ENCODE measurements at places on chromosomes 1 and 21.

GRCh38 chr1:156062189-156062588 lies 1.2 kb downstream of the RAB25 start:
- no peak for DNase-seq

GRCh38 chr1:68906431-68906830 lies 409.5 kb upstream of the DEPDC1 start:
- no peak for DNase-seq

DNA sequence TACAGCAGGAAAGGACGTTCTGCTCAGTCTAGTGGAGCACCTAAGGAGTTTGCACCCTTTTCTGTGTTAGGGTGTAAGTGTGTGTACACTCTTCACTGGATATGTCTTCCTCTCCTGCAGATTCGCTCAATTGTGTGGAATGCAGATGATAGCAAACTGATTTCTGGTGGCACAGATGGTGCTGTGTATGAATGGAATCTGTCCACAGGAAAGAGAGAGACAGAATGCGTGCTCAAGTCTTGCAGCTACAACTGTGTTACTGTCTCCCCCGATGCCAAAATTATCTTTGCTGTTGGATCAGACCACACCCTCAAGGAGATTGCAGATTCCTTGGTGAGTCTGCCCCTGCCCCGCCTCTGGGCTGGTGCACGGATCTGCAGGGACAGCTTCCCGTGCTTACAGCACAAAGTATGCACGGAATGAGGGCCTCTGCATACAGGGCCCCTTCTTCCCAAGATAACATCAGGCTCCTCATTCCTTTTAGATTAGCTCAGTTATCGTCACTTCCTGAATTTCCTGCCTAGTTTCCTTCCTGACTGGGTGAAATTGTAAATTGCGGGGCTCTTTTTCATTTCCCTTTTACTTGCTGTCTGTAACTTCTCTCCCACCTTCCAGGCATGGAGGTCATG lies 34.6 kb downstream of the CFAP57 start:
- DNase-seq = no peak

DNA sequence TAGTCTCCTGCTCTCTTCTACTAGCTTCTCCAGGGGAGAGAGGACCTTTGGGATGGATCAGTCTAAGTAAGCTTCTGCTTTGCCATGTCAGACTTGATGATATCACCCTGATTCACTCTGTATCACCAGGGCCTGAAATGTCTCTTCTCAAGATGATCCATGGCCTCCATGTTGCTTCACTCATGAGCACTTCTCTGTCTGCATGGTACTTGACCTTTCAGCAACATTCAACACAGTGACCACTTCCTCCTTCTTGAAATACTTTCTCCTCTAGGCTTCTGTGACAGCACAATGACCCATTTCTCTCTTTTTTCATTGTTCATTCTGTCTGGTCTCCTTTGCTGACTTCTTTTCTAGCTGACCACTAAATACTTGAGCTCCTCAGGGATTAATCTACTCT lies 35.3 kb upstream of the NGF start:
- no peak for DNase-seq

DNA sequence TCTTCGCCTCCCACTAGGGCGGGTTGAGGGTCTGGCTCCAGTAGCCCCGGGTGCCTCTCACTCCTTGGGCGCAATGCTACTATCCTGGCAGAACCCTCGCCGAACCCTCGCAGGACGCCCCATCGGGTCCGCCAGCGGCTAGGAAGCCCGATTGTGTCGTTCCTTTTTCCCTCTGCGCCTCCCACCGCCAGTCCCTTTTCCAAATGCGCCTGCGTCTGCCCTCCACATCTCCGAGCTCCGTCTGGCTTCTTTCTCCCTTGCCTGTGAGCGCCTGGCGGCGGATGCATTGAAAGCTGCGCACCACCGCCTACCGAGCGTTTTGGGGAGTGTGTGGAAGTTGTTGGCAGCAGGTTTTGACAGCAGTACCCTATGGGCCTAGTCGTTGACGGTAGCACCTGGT lies 1.0 kb upstream of the DIRAS3 start:
- DNase-seq = no peak

DNA sequence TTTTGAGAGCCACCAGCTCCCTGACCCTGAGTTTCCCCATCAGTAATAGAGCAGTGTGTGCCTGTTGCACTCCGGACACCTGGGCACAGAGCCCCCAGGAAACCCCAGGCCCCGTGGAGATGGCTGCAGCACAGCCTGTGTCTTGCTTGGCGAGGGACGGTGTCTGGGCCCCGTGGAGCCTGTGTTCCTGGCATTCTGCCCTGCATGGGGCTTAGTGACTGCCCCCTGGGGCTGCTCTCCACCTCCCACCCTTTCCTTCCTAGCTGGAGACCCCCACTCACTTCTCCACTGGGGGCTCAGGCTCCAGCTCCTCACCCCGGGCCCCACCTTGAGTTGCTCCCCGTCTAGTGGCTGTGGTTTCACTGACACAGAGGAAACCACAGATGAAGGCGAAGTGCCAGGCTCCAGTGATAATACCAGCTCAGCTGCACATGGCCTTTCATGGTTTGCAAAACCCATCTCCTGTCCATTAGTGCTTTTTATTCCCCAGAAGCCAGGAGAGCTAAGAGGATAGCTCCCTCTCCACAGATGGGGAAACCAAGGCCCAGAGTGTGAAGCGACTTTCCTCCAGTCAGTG lies 39.4 kb downstream of the DMRTB1 start:
- DNase-seq = no peak

- DNase-seq = no peak
Observed at GRCh38 chr1:179509384-179509783, 66.4 kb downstream of the NPHS2 start.

- no peak for DNase-seq
Observed at GRCh38 chr1:98500324-98500723, 161.2 kb upstream of the SNX7 start.

DNA sequence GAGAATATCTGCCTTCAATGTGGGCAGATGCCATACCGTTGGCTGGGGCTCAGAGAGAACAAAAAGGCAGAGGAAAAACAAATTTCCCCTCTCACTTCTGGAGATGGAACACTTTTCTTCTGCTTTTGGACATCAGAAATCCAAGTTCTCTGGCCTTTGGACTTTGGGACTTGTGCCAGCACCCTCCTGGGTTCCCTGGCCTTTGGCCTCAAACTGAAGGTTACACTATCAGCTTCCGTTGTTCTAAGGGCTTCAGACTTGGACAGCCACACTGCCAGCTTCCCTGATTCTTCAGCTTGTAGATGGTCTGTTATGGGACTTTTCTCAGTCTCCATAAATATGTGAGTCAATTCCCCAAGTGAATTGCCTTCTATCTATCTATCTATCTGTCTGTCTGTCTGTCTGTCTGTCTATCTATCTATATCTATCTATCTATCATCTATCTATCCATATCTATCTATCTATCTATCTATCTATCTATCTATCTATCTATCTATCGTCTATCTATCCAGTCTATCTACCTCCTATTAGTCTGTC lies 778.1 kb upstream of the TMPRSS15 start:
- no peak for DNase-seq

DNA sequence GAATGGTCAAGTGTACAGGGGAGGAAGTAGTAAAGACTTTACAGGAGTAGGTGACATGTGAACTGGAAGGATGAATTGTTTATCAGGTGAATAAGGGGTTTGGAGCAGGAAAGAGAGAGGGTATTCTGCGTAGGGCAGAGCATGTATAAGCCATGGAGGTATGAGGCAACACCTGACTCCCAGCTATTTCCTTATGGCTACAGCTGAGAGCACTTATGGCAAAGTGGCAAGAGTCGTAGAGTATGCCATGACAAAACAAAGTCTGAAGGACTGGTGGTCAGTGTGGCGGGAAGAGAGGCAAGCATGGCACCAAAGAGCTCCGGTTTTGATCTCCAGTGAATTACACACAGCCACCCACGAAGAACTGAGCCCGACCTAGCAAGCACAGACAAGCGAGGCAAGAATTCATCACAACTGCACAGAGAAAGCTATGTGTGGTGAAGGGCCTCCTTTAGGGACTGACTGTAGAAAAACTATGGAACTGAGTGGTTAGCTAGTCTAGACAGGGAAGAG lies 9.0 kb upstream of the ELOVL1 start:
- no peak for DNase-seq

- DNase-seq = no peak
Observed at GRCh38 chr1:54764922-54765561, 719 bp upstream of the PARS2 start.

GRCh38 chr1:53551428-53551995 lies 92.3 kb downstream of the DMRTB1 start:
- DNase-seq = no peak

DNA sequence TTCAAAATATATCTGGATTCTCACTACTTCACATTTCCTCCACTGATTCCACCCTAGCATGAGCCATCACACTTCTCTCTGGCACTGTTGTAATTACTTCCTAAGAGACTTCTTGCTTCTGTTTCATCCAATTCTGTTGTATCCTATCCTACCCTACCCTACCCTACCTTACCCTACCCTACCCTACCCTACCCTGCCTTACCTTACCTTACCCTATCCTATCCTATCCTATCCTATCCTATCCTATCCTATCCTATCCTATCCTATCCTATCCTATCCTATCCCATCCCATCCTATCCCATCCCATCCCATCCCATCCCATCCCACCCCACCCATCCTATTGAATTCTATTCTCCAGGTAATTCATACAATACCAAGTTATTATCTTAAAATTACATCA lies 29.7 kb downstream of the KCNA2 start:
- DNase-seq = no peak

DNA sequence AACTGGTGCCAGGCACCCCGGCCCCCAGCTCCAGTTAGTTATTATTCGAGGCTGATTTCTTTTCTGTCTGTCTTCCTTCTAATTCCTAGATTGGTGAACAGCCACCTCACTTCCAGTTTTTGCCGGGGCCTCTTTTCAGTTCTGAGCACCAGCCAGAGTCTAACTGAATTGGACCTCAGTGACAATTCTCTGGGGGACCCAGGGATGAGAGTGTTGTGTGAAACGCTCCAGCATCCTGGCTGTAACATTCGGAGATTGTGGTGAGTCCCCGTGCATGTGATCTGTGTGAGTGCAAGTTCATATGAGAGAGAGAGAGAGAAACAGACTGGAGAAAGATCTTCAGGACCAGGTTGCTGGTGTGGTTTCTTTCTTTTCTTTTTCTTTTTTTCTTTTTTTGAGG lies 13.5 kb downstream of the NLRP3 start:
- no peak for DNase-seq

DNA sequence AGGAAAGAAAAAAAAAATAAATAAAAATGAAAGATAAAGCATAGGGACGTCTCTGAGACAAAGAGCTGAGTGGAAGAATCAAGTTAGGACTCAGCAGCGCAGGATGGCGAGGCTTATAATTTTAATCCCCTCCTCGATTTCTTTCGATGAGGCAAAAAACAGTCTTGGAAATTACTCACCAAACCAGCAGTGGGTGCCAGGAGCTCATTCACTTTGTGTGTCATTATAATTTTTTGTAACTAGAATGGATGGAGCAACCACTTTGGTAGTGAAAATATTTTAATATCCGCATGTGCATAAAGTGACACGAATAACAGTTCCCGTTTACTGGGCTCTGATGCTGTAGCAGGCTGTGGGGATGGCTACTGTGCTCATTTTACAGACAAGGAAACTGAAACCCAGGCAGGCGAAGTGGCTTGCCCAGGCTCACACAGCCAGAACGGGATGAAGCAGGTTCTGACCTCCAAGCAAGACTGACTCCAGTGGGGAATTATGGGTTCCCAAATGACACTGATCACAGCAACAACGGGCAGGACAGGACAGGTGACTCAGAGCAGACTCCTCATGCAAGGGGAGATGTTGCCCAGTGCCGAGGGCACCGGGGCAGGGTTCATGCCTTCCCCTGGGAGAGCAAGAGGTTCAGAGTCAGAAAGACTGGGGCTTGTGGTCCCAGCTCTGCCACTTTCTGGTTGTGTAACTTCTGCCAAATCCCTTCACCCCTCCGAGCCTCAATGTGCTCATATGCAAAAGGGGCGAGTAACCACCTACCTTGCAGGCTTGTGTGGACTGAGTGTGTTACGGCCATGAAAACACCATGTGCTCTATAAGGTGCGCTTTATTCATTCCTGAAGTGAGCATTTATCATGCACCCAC lies 63.6 kb downstream of the RUNX3 start:
- DNase-seq = no peak

DNA sequence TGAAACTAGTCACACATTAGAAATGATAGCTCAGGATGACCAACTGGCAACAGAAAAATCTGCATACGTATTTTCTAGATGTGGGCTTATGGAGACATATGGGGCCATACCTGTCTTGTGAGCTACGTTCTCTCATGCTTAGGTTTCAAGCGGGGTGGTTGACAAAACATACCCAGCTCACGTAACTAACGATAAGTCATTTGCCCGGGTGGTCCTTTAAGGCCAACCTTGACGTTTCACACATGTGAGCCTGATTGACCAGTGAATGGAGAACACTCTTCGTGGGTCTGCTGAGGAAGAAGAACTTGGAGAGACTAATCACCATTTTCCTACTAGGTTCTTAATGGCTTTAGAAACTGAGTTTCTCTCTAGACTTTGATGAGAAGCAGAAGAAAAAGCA lies 13.5 kb upstream of the RCSD1 start:
- DNase-seq = no peak

- DNase-seq = no peak
Observed at GRCh38 chr1:95386371-95386770, 152.4 kb downstream of the RWDD3 start.

GRCh38 chr1:1782399-1783221 lies 4.3 kb upstream of the NADK start:
- DNase-seq = no peak

DNA sequence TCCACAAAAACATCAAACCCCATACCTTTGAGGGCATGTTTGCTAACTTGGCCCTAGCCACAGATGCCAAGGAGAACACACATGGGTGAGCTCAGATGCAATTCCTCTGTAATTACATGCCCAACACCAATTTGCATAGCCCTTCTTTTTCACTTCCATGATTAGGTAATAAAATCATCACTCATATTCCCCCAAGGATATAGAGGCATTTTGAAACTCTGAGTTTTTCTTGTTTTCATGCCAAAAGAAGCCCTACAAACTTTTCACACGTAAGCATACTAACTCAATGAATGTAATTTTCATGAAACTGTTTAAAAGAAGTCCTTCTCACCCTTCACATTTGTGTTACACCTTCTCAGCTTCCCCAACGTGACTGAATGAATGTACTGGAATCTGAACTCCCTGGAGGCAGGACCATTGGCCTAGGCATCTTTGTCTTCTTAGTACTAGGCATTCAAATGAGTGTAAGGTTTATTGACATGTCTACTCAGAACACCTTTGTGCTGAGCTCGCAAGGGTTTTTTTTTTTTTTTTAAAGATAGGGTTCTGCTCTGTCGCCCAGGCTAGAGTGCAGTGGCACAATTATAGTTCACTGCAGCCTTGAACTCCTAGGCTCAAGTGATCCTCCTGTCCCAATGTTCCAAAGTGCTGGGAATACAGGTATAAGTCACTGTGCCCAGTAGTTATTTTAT lies 31.0 kb downstream of the FBXO42 start:
- DNase-seq = no peak

DNA sequence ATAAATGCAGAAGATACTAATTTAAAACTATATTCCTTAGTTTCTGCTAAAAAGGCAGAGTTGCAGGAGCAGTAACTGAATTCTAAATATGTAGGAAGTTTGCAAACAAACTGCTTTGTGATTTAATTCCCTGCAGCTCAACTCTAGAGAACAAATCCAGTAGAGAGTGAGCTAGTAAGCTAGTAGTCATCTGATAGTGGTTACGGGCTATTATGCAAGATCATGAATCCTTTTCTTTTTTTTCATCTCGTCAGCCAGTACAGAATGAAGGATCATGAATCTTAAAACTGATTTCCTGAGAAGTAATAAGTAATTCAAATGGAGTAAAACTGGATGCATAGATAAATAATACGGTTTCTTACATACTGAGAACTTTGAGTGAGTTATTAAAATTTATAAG lies 3.3 kb downstream of the DPH5 start:
- no peak for DNase-seq

Measured in hippocampal formation (tissue), 2 donors.